ENCODE measurements at places on chromosomes 5 and 9. TPM values are rescaled to one million over a fixed set of nuclear protein-coding genes. Genes with fewer than 3 reads are reported as not detected.

GRCh38 chr9:108934323-108934893 lies at the start of gene ABITRAM:
TSS of gene ABITRAM (plus strand) at chr9:108934400. CDS start at chr9:108934487, 87 bp downstream.
- DNase-seq, result no peak

The NEURL1B gene
- polyA plus RNA-seq, result 5.4 TPM

The SLC9A3 gene
- polyA plus RNA-seq, result 36.9 TPM

DNA sequence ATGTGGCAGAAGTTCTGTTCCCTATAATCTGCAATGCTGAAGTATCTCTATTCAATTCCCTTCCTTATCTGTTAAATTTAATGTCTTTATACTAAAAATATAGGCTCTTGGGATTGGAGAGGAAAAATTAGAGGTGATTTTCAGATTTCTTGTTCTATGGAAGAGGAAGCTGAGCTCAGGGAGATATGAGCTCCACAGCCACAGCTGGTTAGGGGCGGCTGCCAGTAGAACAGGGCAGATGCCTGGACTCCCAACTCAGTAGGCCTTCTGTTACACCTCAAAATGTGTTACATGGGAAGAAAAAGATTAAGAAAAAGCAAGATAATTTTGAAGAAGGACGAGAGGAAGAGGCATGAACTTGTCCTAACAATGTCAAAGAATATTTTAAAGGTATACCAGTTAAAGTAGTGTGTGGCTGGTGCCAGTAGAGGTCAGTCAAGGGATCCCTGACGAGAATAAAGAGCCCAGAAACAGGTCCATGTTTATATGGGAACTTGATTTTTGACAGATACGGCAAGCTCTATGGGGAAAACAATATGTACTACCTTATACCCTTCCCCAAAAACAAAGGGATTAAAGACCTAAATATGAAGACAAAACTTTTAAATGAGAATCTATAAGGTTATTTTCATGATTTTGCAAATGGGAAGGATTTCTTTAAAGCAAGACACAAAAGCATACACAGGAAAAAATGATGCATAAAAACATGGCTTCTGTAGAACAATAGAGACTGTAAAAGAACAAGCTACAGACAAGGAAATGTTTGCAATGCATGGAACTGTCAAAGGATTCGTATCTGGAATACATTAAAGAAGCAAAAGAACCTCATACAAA lies 28.7 kb downstream of the DNAJC21 start:
- DNase-seq, result no peak

The IFNA2 gene
- not detected for polyA plus RNA-seq

The LCNL1 gene
- polyA plus RNA-seq, result 0.54 TPM

The STK32A gene
- 7.8 TPM for polyA plus RNA-seq

The TSSK1B gene
- not detected for polyA plus RNA-seq

GRCh38 chr5:171882118-171882517 lies 96.5 kb downstream of the SMIM23 start:
- DNase-seq, result no peak

- no peak for DNase-seq
Measured at GRCh38 chr5:126605525-126605924, 4.8 kb downstream of the PHAX start.

DNA sequence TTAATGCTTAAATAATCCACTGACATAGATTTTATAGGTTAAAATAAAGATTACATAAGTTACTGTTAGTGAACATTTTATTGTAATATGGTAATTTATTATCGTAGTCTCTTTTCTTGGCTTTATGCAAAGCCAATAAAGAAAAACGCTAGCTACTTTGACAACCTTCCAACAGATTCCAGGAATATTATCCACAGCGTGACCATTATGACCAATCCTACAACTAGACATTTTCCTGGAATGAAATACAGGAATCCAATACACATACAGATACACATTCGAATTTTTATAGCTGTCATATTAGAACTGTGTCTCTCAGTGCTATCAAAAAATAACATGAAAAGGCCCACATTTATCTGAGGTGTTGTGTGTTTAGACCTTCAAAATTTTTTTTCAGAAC lies 13.1 kb downstream of the RPS23 start:
- DNase-seq, result peak; percentile 33

- DNase-seq, result no peak
Measured at GRCh38 chr5:53030893-53031292, 41.7 kb downstream of the ITGA2 start.

The CCDC171 gene
- 1.2 TPM for polyA plus RNA-seq

The SLF1 gene
- polyA plus RNA-seq, result 1.3 TPM

DNA sequence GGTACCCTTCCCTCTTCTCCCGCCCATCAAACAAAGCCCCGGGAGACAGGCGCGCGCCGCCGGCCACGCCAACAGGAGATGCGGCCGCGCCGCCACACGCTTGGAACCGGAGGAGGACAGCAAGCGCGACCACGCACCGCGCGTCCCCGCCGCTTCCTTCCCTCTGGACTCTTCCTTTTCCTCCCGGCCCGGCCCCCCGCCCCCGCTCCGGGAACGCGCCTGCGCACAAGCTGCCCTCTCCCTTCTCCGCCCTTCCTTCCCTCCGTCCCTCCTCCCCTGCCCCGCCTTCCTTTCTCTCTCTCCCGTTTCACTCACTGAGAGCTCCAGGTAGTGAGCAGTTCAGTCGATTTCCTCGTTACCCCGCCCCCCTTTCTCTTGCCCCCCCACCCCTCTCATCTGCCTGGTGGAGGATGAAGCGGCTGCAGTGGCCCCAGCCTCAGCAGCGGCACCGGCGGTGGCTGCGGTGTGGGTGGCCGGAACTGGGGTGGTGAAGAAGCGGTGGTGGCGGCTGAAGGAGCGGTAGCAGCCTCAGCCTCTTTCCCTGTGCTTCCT lies at the start of gene RASA1:
Gene RASA1, plus strand, starts transcription at position 310 of the 552 bp plus-strand sequence. CDS start 569 bp downstream, outside the sequence.
- DNase-seq, result peak; percentile 98

The WDR70 gene
- 27.2 TPM for polyA plus RNA-seq

GRCh38 chr5:135641319-135641718 lies 62.5 kb upstream of the CXCL14 start:
- no peak for DNase-seq

The ADRB2 gene
- 0.92 TPM for polyA plus RNA-seq

GRCh38 chr5:175466700-175467318 lies 11.6 kb upstream of the SFXN1 start:
- no peak for DNase-seq

GRCh38 chr5:142474431-142475094 lies 149.7 kb upstream of the SPRY4 start:
- DNase-seq, result no peak

GRCh38 chr5:135024956-135025729 lies 8.9 kb downstream of the PITX1 start:
- no peak for DNase-seq

The CRB2 gene
- 8.4 TPM for polyA plus RNA-seq

DNA sequence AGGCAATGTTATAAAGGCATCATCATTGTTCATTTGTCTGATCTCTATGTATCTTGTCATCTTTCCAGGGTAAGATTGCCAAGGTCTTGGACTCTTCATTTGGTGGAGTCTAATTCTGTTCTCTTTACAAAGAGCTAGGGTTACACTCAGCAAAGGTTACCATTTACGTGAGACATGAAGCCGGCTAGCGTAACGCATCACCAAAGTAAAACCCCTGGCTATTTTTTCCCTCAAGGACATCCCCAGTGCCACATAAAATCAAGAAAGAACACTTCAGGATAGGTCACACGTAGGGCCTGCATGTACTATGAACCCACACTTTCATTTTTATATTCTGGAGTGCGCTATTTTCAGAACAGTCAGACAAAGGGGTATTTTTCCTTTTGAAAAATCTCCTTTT lies 20.0 kb upstream of the MYOT start:
- no peak for DNase-seq

The CDC20B gene
- 0.88 TPM for polyA plus RNA-seq

GRCh38 chr9:127493592-127494303 lies 42.4 kb downstream of the LRSAM1 start:
- DNase-seq, result no peak

The SPINK13 gene
- 0.43 TPM for polyA plus RNA-seq

DNA sequence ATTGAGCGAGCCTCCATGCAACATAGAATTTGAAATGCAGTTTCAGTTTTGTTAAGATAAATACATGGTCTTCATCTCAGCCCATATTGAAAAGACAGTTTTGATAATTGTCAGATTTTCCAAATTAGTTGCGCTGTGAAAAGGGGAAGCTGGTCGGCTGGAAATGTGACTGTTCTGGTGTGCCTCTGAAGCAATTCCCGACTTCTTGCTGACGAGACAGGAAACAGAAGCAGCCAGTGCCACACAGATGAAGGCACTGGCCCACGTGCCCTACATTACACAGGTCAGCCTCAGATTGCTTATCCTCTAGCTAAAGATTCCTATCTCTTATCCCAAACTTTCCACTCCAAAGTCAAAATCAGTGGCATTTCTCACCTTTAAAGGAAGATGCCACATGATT lies 214.1 kb upstream of the TLE4 start:
- DNase-seq, result no peak

DNA sequence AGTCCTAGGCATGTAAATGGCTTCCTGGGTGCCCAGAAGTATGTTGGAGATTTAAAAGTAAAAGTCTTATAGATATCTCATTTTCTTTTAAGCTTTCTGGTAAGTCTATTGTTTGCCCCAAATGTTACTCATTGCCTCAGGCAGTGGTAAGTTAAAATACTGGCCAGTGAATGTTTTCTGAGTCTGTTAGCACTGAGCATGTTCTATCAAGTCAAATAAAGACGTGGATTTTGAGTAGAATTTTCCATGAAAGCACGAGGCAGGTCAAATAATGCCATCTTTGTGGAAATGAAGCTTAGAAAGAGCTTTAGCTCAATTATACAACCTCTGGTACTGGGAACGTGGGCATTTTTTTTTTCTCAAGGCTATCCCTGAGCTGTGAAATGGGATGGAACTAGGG lies 651.3 kb upstream of the ACO1 start:
- no peak for DNase-seq

The CARD9 gene
- polyA plus RNA-seq, result 1.5 TPM

The SLC45A2 gene
- polyA plus RNA-seq, result 0.22 TPM

- DNase-seq, result no peak
Measured at GRCh38 chr5:96963267-96963666, 27.4 kb downstream of the LNPEP start.

DNA sequence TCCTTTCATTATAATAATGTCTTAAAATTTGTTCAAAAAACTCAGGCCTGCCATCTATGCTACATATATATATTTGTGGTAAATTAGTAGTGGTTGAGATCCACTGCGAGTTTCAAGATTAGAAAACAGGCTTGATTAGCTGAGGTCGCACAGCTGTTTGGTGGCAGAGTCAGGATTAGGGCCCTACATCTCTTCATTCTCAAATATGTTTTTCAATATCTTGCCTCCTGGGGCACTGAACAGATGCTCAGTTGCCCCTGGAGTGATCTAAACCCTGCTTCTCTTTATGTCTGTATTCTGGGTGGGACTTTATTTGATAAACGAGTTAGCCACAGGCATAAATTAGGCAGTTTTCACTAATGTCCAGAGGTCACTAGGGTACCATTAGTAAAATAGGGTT lies 27.8 kb upstream of the CEP120 start:
- no peak for DNase-seq

DNA sequence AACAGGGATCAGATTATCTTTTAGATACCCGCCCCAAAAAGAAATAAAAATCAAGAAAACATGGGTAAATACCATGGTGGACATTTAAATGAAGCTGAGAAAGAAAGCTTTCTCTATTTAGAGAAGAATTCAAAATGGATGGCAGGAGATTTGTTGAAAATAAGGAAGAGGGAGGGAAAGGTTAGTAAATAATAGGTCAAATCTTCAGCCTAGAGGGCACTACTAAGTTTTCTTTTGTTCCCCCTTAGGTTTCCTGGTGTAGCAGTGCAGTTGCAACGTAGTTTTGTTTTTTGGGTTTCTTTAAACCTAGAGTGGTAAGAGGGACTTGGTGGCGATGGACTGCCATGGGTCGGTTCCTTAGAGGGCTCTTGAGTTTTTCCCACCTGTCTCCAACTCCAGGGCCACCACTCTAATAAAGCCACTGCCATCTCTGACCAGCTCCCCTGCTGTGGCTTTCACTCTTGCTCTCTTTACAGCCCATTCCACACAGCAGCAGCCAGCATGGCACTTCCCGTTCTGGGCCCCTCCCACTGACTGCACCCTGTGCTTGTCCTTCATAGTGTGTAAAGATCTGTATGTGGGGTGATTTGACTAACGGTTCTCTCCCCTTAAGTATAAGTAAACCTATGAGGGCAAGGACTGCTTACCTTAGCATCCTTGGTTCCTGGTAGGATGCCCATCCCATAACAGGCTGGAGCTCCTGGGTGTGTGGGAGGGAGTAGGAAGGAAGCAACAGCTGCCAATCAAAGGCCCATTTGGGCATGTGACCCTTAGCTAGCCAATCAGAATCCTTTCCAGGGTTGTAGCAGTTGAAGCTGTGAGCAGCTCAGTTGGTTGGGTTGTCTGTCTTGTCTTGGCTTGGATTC lies 118.3 kb downstream of the SLC1A3 start:
- DNase-seq, result no peak

The PRPF4 gene
- 12.8 TPM for polyA plus RNA-seq

DNA sequence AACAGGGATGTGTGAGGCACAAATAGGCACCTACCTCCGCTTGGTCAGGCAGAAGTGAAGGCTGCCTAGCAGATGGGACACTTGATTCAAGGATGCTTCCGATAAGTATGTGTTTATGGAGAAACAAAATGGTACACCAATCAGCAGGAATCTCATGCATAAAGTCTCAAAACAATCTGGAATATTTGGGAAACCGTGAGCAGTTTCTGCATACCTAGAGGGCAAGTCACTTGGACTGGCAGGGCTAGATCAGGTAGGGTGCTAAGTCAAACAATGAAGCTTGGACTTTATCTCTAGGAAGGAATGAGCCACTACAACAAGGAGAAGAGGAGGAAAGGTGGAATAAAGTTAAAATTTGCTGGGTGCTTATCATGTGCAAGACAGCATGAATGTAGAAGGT lies 5.5 kb downstream of the EPB41L4A start:
- no peak for DNase-seq

All from kidney (tissue), 22 donors.